ENCODE measurements at places on chromosomes 2 and 18.

GRCh38 chr2:101759162-101759561, 61.7 kb downstream of the MAP4K4 start:
- DNase-seq: peak; percentile 93

DNA sequence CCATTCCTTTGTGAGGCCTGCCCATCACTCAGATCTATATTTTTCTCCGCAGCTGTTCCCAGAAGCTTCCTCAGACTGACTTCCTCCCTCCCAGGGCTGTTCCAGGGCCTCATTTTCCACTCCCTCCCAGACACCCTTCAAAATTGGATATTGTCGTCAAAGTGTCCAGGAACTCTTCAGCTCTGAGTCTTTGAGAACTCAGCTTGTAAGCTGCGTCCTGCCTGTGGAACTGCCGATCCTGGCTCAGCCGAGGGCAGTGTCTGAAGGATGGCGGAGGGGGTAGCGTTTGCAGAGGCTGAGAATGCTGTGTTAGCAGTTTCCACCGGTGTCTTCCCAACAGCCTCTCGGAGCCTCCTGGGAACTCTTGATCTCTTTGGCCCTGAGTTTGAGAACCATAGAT, 27.1 kb downstream of the NCK2 start:
- no peak for DNase-seq

DNA sequence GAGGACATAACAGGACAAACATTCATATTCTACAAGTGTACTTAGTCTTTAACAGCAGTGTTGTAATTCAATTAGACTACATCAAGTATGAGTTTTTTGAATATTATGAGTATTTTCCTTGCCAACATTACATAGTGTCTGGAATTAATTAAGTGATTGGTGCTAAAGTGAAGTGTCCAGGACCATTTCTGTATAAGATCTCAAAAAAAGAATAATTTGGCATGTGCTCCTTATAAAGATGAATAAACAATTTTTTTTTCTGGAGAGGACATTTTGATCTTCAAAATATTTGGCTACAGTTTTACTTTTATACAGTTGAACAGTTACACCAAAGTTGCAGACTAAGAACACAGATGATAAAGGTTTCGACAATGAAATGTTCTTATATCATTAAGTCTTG, 15.1 kb upstream of the EPB41L3 start:
- DNase-seq: no peak

- DNase-seq: no peak
Observed at GRCh38 chr2:197042739-197043196, 116.3 kb upstream of the PGAP1 start.

- no peak for DNase-seq
Observed at GRCh38 chr2:40531359-40531758, 79.5 kb upstream of the SLC8A1 start.

GRCh38 chr2:181120625-181121024, 140.2 kb downstream of the UBE2E3 start:
- no peak for DNase-seq

- peak; percentile 51 for DNase-seq
Observed at GRCh38 chr2:235614900-235615712, 121.3 kb downstream of the AGAP1 start.

DNA sequence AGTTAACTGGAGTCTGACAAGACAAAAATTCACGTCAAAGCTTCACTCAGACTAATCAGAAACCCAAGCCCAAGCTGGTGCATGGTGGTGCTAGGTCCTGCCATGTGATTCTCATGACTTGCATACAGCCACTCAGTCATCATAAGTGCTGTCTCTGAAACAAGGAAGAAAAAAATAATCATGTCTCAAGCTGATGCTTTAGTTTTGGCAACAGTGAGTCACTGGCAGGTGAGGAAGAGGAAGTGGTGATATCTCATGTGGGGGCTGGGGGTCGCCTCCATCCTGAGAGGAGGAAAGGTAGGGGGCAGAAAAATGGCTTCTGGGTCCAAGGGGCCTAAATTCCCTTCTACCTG, 136.3 kb downstream of the TMEM163 start:
- no peak for DNase-seq

DNA sequence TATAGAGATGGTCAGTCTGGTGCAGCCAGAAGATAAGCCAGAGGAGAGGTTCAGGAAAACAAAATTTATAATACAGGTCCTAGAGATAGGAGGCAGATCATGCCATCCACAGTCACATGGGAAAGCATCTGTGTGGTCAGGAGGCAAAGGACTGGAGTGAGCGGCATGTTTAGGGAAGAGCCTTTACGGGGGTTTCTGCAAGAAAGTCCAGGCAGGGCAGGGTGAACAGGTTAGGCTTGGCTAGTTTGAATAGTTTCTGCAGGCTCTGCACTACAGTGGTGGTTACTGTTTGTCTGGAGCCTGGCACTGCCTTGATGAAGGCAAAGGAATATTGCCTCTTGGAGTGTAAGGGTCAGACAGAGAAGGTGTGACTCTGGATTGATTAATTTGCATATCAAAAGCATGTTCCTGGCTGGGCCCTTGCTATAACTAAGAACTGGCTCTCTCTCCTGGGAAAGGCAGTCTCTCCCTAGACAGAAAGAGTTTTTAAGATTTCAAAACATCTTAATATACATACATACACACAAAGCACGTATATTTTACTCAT, 1034.7 kb upstream of the CHAC2 start:
- no peak for DNase-seq

DNA sequence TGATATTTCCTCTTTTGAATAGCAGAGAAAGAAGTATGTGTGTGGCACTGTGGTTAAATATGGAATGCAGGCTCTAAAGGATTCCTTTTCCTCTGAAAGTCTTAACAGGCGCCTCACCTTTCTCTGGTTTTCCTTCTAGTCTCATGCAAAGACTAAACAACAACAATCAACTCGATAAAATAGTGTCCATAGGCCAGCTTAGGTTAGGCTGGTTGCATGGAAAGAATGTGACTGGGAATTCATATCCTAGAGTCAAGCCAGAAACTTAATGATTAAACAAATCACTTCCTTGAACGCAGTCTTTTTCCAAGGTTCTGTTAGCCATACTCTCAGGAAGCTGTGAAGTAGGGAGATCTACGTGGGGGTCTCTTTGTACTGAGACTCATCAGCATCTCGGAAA, 800.8 kb upstream of the ID2 start:
- no peak for DNase-seq

DNA sequence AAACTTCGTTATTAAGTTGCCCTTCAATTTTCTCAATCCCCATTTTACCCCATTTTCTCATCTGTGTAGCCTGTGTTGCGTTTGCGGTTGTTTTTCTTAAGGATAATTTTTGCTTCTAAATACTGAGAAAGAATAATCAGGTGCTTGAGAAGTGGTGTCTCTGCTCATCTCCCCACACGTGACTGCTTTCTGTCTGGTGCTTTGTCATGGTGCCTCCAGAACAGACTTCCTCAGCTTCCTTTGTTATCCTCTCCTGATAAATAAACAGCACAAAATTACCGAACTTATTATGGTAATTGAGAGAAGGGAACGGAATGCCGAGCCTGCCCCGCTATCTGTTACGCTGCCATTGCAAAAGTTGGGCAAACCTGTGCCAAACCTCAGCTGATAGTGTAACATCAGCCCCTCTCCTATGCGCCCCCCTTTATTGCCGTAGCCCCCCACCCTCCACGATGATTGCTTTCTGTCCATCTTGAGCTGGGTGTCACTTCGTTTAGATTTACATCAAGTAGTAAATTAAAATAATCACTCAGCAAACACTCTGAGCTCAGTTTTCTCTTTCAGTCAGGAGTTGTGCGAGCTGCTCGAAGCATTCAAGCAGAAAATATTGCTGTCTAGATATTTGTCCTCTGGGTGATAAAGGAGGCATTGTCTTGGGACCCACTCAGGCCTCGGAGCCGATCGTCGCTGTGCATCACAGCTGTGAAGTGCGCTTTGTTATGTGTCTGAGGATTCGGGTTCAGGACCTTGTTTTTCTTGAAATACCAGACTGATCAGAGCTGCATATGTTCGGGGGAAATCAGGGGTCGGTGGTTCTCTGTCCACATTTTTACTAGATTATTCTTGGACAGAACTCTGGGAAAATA, 1008.5 kb upstream of the FANCL start:
- DNase-seq: no peak

DNA sequence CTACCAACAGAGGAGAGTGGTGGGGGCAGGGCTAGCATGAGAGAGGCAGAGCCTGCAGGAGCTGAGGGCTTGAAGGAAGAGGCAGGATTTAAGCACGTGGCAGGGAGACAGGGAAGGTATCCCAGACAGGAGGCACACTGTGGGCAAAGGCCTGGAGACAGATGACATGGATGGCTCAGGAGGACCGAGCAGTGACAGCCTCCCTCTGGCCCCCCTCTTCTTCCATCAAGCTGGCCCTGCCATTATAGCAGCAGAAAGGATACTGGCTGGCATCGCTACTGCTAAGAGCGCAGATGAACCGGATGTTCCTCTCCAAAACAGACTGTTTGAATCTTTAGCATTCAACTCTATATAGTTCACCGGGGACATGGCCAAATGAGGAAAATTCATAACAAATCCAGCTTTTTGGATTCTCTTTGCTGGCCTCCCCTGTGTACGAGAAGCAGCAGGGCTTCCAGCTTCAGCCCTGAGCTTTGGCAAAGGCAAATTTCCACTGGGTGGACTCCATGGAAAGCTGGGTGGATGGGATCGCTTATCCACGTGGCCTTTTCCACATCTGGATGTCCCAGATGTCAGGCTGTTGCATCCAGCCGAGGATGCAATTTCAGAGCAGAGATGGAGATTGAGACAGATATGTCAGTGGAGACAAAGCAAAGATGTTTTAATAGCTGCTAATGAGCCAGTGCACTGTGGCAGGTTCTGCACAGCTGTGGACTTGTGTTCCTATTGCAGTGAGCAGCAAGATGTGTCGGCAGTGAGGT, 36.2 kb downstream of the CAPN13 start:
- DNase-seq: no peak

GRCh38 chr2:120430957-120431356, 85.0 kb downstream of the INHBB start:
- DNase-seq: no peak

GRCh38 chr2:216083464-216084281, 2.0 kb downstream of the TMEM169 start:
- no peak for DNase-seq
